ENCODE measurements at places on chromosomes 4 and X.

- no peak for DNase-seq
Measured at GRCh38 chr4:122873821-122874593, 47.4 kb downstream of the FGF2 start.

DNA sequence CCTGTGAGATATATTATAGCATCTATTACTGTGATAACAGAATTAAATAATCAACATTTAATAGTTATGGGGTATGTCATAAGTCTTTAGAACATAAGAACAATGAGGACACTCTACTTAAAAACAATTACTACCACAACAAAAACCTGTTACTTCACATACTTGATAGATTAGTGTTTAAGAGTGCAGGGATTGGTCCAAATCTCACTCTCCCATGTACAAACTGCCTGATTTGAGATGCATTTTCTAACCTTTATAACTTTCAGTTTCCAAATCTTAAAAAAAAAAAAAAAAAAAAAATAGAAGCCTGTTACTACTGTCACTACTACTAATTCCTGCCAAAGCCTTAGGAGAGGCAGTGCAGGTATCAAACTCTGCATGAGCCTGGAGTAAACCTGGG, 5.6 kb downstream of the PCDH18 start:
- no peak for DNase-seq

DNA sequence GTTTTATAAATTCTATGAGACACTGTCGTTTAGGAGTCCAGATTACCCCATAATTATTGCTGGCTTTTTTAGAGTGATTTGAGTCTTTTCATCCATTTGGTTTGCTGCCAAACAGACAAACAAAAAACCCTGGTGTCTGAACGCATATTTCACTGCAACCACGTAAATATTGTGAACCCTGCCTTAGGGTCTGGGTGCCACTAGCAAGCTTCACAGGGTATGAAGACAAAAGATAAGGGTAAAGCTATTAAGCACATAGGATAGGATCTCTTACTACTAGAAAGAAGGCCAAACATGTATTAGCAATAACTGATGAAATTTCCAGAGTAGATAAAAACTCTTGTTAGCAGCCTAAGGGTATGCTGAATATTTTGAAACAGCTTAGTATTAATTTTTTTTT, 143.3 kb downstream of the BANK1 start:
- no peak for DNase-seq

DNA sequence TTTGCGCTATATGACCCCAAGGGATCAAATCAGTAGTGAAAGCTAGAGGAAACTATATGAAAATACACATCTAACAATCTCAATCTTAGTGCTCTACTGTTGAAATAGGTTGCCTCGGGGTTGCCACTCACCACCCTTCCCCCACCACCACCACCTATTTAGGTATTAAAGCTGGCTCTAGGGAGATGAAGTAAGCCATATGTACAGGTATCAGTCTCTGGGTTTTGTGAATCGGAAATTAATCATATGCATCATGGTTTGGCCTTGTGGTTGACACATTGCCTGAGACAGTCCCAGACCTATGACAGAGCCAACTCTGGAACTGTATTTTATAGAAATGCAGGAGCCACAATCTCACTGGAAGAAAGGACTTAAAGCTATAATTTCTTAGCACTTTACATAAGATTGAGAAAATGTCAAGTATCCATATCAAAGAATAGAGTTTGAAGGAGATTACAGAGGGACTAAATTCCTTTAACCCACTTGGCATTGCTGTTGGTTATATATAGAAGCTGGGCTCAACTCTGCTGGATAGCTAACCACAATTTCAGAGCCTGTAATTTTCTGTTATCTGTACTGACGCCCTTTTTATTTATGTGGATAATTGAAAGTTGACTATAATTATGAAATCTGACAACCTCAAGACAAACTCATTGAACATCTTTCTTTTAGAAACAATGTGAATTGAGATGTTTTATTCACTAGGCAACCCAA, 26.7 kb upstream of the BMP2K start:
- DNase-seq: no peak

DNA sequence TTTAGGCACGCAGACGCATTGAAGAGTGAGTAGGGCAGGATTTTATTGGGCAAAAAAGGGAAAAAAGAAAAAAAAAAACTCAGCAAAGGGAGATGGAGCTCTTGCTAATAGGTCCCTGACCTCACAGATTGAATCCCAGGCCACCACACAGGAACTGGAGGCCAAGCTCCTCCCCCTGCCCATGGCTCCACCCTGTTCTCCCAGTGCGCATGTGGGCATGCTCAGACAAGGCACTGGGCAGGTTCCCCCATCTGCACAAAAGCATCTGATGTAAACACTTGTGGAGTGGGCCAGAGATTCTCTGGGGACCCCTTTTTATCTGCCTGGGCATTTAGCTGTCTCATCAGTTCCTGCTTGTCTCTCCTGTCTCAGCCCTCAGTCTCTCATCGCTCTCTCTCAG, 9.5 kb downstream of the FRMD7 start:
- DNase-seq: no peak

GRCh38 chrX:147738265-147738664, 173.5 kb upstream of the FMR1 start:
- DNase-seq: no peak

DNA sequence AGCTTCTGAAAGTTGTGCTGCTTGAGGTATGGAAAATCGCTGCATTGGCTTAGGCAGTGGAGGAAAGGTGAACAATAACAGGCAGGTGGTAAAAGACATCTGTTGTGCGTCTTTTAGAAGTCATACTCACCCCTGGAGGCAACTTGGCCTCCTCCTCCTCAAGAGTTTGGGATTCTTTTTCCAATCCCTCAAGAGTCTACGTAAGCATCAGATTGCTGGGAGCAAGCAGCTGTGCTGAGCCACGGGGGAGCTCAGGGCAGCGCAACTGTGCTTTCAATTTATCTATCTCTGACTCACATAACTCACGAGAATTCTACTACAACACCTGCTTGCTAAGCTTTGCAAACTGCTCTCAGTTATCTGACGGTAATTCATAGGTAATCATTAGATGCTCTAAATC, 6.4 kb upstream of the RBMX2 start:
- DNase-seq: no peak

DNA sequence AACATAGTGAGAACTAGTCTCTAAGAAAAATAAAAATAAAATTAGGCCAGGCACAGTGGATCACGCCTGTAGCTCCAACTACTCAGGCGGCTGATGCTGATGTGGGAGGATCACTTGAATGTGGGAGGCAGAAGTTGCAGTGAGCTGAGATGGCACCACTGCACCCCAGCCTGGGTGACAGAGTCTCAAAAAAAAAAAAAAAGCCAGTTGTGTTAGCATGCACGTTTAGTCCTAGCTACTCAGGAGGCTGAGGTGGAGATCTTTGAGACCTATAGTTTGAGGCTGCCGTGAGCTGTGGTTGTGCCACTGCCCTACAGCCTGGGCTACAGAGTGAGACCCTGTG, 2.5 kb downstream of the DCK start:
- no peak for DNase-seq

GRCh38 chr4:76688619-76689144, 209.3 kb downstream of the SOWAHB start:
- no peak for DNase-seq

GRCh38 chr4:78534286-78534955, 17.1 kb upstream of the ANXA3 start:
- no peak for DNase-seq

GRCh38 chrX:132119283-132119682, 8.5 kb downstream of the FRMD7 start:
- no peak for DNase-seq

GRCh38 chr4:155608225-155608885, 58.3 kb upstream of the GUCY1A1 start:
- DNase-seq: no peak

- DNase-seq: no peak
Measured at GRCh38 chrX:139759637-139760036, 51.7 kb upstream of the MCF2 start.

DNA sequence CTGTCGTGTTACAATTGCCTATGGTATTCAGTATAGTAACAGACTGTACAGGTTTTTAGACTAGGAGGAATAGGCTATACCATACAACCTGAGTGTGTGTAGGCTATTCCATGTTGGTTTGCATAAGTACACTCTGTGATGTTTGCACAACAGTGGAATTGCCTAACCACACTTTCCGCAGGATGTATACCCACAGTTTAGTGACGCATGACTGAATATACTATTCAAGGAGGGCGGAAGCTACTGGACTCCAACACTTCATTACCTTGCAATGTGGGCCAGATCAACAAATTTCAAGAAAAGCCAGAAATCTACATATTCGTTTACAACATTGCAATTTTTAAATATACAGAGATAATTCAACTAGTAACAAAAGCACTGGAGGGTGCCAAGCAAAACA, 317.2 kb downstream of the PDGFC start:
- DNase-seq: no peak

- no peak for DNase-seq
Measured at GRCh38 chr4:123784626-123785025, 388.0 kb downstream of the SPRY1 start.

GRCh38 chr4:39469429-39470077, 10.7 kb downstream of the LIAS start:
- no peak for DNase-seq

GRCh38 chr4:5052204-5052702, 973 bp downstream of the STK32B start:
- DNase-seq: no peak

DNA sequence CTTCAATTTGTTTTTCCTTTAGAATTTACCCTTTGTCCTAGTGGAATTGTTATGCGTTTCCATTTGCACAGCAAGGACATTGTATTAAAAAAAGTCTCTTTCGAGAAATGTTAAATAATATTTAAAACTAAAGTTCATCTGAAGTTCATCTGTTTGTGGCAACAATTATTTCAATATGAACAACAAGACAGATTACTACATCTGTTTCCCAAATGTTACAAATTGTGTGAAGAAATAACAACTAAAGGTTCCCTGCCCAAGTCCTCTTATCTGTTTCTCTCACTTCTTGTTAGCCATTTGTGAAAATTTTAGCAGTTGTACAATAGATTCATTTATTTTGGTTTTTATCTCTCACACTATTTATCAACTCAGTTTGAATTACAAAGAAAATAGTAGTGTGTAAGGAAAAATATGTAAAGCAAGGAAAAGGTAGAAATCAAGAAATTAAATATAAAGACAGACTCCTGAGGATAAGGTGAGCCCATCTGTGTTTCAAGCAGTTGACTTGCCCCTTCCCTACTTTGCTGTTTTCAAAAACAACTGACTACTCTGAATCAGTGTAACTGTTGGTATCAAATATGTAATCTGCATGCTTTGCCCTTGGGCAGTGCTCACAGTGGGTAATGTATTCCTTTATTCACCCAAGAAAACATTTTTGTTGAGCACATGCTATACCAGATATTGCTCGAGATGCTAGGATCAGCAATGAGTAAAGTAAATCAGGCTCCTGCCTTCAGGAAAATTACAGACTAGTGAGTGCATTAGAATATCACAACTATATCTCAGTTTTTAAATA, 118.9 kb upstream of the PCDH7 start:
- no peak for DNase-seq

DNA sequence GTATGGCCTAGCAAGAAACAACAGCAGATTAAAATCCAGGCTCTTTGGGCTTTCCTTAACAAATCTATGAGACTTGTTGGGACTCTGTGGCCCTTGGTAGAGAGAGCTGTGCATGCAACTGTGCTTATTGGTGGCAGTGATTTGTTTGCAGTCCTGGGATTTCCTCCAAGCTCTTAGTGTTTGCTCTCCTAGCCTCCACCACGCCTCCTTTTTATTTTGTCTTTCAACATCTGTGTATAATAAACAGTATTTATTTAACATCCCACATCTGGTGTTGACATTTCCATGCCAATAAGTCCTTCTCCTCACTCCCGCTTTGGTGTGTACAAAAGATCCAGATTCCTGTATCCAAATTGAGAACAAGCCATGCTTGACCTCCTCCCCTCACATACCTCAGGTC, 3.1 kb downstream of the TNMD start:
- DNase-seq: no peak

DNA sequence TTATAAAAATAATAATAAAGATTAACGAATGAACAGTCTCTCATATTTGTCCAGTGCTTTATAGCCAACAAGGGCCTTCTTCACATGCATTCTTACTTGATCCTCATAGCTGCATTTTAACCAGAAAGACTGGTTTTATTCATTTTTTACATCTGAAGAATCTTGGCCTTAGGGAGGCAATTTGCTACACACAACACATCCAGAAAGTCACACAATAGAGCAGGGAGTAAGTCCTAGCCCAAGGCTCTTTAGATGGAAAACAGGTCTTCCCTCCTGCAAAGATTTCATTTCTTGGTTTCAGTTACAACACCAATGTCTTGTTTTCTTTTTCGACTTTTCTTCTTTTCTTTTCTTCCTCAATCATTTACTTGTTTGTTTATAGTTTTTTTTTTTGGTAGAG, 13.0 kb upstream of the C1GALT1C1 start:
- DNase-seq: no peak

GRCh38 chr4:98908182-98908581, 20.8 kb downstream of the EIF4E start:
- no peak for DNase-seq

DNA sequence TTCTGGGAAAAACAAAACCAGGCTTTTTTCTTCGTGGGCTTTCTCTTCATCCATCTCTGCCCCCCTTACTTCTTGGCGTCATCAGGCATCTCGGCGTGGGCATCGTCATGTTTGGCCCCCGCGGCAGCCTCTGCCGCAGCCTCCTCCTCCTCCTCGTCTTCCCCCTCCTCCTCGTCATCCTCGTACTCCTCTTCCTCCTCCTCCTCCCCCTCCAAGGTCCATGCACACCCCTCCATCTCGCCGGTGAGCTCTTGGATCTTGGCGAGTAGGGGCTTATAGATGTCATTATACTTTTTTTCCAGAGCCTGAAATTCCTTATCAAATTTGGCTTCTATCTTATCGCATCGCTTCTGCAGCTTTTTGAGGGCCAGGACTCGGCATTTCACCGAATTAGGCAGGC, 488 bp downstream of the NAP1L5 start:
- no peak for DNase-seq

- no peak for DNase-seq
Measured at GRCh38 chr4:98624144-98624543, 34.3 kb downstream of the TSPAN5 start.

- DNase-seq: no peak
Measured at GRCh38 chr4:28073860-28074555, 1213.4 kb downstream of the STIM2 start.

All from stimulated activated CD8-positive, alpha-beta memory T cell treated with anti-CD3 and anti-CD28 coated beads, Interleukin-12 subunit alpha, Interleukin-12 subunit beta, amount 100 ng/mL, for 1 hour (primary cell).